ENCODE measurements at places on chromosomes 5 and 9.
A peak's percentile ranks its signal among the peaks of the same experiment; 100 is the strongest.

DNA sequence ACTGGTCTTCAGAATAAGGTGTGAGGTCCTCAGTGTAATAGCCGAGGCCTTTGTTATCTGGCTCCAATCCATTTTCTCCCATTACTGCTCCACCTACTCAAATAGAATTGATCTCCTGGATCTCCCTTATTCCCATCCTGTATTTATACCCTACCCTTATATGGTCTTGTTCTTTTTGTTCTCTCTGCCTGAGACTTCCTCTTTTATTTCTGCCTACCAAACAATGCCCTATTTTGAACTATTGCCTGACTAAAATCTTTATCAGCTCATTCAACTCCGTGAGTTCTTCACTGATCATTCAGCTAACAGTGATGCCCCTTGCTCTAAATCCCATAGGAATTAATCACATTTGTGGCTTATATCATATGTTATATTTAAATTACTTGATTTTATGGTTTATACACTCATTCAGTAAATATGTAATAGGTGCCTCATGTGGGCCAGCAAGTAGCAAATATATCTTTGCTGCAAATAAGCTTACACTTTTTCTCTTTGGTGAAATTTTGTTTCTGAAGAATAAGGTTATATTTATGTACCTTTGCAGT is 417.5 kb upstream of the MEF2C start:
- DNase-seq: no peak

DNA sequence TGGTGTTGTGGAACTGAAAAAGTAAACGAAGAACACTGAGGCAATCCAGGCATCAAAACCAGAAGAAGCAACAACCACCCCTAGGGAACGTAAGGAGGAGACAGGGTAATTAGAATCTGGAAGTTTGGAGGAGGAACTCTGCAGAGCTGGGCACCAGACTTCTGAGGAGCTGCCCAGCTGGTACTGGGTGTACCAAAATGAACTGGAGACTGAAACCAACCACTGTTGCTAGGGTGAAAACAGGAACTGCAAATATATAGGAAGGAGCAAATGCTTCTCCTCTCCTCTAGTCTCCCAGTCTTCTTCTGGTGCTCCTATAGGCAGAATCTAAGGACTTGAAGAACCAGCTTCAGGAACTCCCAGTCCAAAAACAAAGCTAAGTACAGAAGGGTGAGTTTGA is 189.8 kb downstream of the ELAVL2 start:
- no peak for DNase-seq

DNA sequence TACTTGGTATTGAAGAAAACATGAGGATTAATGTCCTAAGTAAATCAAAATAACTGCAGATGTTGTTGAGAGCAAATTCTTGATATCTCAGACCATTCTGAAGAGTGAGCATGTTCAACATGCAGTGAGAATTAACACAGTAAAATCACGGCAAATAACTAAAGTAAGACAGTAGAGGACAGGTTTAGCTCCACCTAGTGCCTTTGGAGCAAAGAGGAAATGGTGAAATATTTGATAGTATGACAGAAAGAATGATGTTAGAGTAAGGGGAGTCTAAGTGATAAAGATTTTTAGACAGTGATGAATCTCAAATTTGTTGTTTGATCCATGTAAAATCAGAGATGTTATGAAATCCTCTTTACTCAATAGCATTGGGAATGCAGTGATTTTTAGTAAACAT is 424.2 kb downstream of the TMEM161B start:
- DNase-seq: no peak

DNA sequence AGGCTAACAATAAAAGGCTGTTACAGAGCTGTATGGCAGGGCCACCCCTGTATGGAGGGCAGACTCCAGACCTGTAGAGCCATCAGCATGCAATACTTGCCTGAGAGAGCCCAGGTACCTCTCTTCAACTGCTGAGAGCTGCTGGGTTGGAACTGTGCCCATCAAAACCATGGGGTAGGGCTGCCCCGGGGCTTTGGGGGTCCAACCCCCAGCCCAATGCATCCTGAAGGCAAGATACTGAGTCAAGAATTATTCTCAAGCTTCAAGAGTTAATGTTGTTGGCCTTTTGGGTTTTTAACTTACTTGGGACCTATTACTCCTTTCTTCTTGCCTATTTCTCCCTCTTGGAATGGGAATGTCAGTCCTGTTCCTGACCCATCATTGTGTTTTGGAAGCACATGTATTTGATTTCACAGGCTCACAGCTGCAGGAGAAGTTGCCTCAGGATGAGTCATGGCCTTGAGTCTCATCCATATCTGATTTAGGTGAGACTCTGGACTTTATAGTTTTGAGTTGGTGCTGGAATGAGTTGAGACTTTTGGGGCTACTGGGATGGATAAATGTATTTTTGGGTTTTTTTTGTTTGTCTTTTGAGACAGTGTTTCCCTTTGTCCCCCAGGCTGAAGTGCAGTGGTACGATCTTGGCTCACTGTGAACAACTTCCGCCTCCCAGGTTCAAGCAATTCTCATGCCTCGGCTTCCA is 21.0 kb upstream of the CDK7 start:
- no peak for DNase-seq

DNA sequence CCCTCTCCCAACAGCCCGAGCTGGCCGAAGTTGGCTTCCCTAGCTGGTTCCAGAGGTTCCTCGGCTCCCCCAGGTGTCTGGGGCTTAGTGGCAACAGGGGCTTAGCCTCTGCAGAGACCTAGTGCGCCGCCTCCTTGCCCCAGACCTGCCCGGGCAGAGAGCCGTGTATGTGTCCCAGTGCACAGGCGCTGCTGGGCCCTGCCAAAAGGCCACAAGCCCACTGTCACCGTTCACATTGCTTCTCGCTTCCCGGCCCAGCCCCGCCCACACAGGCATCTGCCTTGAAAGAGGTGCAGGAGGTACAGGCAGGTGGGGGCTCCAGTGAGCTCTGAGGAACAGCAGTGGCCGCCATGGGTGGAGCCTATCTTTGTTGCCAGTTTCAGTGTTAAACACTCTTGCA is 2.5 kb upstream of the CACFD1 start:
- no peak for DNase-seq

DNA sequence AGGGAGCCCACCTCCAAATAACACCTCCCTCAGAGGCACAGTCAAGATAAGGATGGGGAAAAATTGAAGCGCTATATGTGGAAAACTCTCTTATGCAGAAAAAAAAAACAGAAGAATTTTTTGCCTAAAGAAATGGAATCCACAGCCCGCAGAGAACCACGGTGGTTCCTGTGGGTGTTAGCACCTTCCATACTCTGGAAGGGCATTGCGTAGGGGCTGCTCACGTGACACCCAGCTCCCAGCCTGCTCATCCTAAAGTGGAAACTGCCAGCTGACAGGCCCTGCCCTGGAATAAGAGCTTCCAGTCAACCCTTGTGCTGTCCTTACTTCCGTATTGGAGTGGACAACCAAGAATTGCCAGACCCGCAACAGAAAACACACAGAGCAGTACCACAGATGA is 142.5 kb downstream of the FSTL4 start:
- no peak for DNase-seq

DNA sequence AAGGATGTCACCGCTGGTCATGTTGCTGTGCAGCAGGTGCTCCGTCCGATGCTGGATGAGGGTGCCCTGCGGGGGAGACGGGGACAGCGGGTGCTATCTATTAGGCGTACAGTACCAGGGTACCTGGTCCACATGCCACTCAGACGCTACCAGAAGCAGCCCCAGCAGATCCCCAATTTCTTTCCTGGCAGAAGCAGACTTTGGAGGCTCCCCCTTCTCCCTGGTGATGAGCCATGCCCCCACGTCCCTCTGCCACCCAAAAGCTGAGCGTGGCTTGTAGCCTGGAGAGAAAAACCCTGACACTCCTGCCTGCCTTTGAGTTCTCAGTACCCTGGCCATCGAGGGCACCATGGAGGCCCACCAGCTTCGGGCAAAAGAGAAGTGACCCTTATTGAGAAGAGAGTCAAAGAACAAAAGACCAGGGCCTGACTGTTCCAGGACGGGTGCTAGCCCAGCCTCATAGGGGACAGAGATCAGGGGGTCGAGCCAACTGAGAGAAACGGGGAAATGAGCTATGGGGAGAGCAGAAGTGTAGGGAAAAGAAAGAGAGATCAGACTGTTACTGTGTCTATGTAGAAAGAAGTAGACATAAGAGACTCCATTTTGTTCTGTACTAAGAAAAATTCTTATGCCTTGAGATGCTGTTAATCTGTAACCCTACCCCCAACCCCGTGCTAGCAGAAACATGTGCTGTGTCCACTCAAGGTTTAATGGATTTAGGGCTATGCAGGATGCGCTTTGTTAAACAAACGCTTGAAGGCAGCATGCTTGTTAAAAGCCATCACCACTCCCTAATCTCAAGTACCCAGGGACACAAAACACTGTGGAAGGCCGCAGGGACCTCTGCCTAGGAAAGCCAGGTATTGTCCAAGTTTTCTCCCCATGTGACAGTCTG is 62.0 kb upstream of the ZNF354B start:
- DNase-seq: no peak

DNA sequence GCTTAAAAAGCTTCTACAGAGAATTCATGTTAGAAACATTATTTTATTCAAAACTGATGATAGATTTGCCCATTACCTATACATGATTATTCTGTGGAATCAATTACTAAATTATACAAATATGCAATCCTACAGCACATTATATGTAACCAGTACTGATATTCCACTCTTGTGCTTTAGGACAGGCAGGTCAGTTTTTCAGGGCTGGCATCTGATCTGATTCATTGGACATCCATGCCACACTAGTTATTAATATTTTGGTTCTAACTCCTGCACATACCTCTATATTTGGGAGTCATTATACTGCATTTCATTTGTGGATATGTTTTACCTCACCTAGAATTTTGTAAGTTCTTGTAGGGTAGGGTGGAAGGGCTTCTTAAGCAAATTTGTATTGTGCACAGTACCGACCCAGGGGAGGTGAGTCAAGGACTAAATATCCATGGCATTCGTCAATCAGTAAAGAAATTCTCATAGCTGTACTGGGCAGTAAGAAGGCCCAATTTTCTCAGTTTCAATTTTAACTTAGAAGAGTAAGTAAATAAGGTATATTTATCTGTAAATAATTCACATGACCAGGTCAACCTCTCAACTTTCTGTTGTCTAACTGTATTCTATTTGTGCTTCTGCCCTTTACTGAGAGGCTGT is 33.5 kb downstream of the ELOVL7 start:
- no peak for DNase-seq

DNA sequence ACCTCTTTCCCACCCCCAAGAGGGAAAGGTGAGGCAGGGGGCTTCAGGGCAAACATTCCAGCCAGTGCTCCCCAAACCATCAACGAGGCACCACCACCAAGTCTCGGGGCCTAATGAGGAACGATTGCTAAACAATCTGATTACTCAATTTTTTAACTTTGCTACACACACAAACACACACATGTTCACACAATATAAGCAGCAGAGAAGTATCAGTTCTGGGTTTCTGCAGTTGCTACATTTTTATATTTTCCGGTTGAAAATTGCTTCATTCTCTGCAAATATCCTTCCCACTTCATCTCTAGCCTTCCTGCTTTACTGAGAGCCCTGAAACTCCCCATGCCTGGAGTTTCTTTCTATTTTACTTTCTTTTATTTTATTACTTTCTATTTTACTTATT is 60.2 kb downstream of the FEM1C start:
- peak; percentile 3 for DNase-seq
